Prostate gland (tissue), 2 donors: ENCODE measurements at places on chromosomes 3 and 15. TPM values are rescaled to one million over a fixed set of nuclear protein-coding genes. Genes with fewer than 3 reads are reported as not detected.

The PDCD10 gene
- total RNA-seq, result 50.3 TPM

The CLDN18 gene
- not detected for total RNA-seq

The GASK1A gene
- total RNA-seq, result 4.7 TPM

The SLC38A3 gene
- 4.0 TPM for total RNA-seq

The ALPK3 gene
- total RNA-seq, result 0.68 TPM

The PAQR9 gene
- total RNA-seq, result not detected
